ENCODE measurements at places on chromosomes 4 and X.

DNA sequence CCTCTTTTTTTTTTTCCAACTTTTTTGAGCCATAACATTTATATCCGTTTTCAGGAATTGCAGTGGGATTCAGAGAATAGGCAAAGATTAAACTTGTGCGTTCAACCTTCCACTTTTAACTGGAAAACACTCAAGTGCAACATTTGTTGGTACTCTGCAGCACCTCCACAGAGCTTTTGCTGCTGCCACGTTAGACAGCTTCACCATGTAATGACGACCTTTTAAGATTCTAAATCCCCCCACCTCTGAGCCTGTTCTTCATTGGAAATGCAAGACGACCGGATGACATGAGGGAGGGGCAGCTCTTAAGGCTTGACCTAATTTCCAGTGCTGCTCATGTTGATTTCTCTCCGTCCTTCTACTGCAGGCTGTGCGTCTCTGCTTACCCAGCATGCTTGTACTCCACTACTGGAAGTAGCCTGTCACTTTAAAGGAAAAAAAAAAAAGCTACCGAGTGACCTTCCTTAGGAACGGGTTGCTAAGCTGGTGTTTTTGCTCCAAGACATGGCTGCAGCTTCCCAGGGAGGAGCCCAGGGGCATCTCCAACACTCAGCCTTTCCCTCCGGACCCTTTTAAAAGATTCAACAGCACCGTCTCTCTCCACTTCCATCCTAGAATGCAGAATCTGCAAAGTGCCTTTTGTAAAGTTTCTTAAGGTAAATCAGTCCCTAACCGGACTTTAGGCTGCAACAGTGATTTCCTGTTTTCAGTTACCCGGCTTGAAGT lies at the start of gene CC2D2A:
TSS of gene CC2D2A (plus strand) at position 481 of the 726 bp plus-strand sequence. CDS start 6,051 bp downstream, outside the sequence.
- DNase-seq, result no peak

DNA sequence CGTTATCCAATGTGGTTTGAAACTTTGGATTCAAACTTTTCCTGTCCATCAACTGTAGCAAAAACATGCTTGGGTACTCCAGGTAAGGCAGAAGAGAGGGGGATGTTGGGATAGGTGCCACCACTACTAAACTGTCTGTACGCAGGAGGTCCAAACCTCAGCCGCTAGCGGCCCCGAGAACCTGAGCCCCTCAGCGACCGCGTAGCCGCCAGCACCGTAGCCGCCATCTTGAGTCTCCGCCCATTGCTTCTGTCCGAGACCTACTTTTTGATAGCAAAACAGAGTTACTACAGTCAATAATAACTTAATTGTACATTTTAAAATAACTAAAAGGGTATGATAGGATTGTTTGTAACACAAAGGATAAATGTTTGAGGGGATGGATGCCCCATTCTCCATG lies 119.9 kb upstream of the GRID2 start:
- no peak for DNase-seq

GRCh38 chr4:26288355-26288909 lies 32.4 kb upstream of the RBPJ start:
- no peak for DNase-seq

- no peak for DNase-seq
These were observed 166.7 kb downstream of the RPA4 start for GRCh38 chrX:97050392-97050791.

DNA sequence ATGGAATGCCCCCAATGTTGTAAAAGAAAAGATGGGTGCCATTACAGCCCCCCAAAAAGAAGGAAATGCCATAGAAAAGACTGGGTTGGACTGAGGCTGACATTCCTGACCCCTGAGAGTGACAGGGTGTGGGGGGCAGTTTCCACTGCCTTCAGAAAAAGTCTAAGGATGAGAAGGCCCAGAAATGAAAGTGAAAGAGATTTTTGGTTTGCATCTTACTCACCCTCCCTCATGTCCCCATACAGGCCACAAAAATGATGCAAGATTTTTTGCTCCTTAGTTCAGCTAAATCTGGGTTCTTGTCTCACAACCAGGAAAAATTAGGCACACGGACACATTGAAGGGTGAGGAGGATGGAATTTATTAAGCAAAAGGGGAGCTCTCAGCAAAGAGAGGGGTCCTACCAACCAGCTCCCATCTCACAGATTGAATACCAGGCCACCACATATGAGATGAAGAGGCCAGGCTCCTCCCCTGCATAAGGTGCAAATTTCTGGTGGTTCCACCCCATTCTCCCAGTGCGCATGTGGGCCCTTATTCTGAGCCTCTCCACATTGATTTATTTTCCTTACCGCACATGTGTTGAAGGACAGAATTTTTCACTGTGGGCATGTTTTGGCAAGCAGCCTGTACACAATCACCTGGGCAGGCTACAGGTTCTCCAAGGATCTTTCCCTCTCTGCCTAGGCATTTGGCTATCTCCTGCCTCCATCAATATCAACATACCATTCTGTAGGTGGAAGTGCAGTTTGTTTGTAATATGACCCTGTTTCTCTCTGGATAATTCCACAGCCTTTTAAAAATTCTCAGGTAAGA lies 18.8 kb downstream of the PPP4R3C start:
- no peak for DNase-seq

- DNase-seq, result no peak
These were observed 31.4 kb downstream of the PPP1R2C start for GRCh38 chrX:42746606-42747005.

- DNase-seq, result no peak
These were observed 135.2 kb downstream of the ARSF start for GRCh38 chrX:3176439-3176820.

DNA sequence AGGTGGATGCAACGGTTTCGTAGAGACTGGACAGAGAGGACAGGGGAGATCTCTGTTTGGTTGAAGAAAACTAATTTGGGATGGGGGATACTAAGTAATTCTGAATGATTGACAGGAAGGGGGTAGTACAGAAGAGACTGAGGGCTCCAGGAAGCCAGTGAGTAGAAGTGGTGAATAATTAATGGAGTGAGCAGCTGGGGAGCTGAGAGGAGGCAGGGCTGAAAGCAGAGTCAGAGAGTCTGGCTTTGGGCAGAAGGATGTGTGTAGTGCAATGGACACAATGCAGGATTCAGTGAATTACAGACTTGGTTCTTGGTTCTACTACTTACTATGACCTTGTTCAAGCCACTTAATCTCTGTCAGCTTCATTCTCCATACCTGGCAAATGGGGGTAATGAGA lies 161.7 kb downstream of the RBMX2 start:
- no peak for DNase-seq

DNA sequence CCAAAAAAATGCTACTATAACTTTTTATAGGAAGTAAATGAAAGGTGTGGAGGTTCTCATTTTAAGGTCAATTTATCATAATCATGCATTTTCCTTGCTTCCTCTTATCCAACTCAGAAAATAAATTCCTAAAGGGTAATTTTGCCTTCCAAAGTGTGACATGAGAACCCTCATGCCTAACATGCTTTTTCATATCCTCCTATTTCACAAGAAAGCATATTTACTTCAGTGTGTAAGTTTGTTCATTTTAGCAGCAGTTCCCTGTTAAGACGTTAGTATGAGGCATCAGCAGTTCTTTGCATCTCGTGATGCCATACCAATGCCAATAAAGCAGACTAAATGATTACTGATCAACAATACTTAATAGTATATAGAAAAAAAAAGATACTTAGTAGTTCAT lies 18.4 kb downstream of the WDFY3 start:
- no peak for DNase-seq

GRCh38 chr4:61666244-61666643 lies 466.1 kb downstream of the ADGRL3 start:
- no peak for DNase-seq

DNA sequence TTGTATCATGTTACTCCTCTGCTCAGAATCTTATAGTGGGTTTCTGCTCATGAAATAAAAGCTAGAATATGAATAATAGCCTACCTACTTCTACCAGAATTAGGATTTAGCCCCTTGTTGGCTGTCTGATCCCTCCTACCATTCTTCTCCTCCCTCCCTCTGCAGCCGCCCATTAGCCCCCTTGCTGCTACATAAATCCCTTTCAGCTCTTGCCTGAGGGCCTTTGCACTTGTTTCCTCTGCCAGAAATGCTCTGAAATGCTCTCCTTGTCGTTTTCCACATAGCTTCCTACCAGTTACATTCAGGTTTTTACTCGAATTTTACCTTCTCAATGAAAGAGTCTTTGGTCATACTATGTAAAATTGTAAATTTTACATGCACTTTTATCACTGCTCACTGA lies 159.2 kb downstream of the ADGRL3 start:
- DNase-seq, result no peak

DNA sequence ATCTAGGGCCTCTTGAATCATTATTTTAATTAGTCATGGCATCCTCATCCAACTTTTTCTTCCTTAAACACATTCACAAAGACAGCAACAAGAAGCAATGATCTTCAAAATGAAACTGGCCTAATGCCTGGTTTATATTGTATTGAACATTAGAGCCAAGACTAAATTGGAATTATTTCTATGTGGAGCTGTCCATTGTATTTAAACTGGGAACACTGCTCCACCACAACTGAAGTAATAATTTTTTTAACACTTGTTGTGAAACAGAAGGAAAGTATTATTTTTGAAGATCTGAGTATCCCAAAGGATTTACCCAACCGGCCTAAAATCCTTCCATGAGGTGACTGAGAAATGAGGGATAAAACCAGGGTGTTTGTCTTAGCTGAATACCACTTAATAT lies 6.9 kb downstream of the GABRB1 start:
- no peak for DNase-seq

- DNase-seq, result no peak
These were observed 18.4 kb upstream of the FNIP2 start for GRCh38 chr4:158750379-158750778.

DNA sequence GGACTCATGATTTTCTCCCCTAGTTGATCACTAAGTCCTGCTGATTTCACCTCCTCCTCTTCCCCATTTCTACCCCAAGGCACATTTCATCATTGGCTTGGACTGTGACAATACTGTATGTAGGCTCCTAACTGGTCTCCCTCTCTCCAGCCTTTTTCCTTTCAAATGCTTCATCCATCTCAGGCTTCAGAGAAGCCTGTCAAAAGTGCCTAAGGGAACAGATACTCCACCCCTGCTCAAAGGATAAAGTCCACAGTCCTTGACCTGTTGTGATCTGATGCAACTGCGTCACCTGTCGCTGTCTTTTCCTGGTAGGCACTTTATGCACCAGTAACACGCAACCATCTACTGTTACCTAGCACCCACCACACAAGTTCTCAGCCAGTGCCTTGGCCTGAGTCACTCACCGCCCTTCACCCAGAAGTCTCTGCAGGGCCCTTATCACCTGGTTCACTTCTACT lies 12.8 kb downstream of the SCARB2 start:
- no peak for DNase-seq

DNA sequence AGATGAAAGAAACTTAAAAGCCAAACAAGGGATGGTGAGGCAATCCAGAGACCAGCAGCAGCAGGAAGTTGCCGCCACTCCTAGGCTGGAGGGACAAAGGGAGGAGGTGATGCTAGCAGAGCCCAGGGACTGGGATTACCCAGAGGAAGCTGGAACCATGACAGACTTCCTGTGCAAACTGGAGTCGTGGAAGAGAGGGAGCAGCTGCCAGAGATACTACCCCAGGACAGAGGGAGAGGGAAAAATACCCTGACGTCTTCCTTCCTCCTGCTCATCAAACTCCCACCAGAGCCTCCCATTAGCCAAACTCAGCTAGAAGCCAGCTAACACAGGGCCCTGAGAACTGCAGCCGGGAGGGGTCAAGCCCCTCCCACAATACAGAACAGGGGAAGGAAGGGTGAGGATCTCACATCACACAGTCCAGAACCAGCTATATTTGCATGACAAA lies 101.2 kb upstream of the KLF3 start:
- no peak for DNase-seq

- DNase-seq, result no peak
These were observed 45.4 kb downstream of the UGT2A3 start for GRCh38 chr4:68905939-68906779.

DNA sequence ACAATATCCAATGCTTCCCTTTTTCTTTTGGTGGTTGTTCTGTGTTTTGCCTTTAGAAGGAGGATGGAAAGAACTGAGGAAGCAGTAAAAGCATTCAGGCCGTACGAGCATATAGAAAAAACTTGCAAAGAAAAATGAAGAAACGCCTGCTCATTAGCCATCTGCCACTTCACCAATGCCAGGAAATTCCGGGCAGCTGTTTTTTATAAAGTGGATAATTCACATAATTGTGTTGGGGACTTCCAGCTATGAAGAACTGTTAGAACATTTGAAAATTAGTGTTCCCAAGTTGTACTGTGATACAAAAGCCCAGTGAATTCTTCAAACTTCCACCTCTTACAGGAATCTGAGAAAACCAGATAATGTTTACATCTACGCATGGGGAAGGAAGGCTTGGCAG lies 11.7 kb downstream of the RELL1 start:
- DNase-seq, result no peak

DNA sequence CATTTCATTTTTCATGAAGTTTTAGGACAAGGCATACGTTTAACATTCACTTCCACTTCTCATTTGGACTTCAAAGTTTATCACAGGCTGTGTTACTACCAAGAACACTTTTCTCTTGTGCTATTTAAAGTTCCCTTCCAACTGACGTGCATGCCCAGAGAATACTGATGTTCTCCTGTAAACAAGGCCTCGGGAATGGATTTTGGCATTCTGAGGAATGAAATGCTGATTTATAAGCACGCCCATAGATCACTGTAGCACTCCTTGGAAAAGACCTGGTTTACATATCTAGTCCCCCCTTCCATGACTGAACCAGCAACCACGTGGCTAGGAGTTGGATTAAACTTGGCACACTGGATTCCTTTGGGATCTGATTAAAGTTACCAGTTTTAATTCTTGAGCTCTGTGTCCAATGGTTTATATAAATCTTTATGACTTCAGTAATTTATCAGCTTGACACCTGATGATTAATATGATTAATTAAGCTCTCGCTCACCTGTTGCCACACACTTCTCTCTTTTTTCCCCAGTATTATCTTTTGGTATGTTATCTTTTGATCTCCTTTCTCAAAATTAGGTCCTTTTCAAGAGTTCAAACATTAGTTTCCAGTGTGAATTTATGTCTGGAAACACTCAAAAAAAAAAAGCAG lies 122.4 kb upstream of the HAND2 start:
- DNase-seq, result no peak

DNA sequence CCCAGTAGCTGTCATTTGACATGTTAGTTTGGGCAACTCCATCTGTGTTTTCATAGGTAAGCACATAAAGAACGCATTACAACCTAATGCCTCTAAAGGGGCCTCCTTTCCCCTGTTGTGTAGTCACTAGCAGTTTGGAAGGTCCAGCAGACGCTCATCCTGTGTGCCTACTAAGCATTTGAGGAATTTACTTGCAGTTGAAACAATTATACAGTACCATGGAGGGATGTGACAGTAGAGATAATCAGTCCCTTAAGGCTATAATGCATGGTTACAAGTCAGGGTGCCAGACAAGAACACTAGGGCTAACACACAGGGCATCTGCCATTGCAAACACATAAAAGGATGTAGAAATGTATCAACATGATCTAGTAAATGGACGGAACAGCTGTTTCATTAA lies 138.3 kb downstream of the PCDH10 start:
- DNase-seq, result no peak

GRCh38 chr4:183384516-183384915 lies 59.9 kb upstream of the CDKN2AIP start:
- no peak for DNase-seq

DNA sequence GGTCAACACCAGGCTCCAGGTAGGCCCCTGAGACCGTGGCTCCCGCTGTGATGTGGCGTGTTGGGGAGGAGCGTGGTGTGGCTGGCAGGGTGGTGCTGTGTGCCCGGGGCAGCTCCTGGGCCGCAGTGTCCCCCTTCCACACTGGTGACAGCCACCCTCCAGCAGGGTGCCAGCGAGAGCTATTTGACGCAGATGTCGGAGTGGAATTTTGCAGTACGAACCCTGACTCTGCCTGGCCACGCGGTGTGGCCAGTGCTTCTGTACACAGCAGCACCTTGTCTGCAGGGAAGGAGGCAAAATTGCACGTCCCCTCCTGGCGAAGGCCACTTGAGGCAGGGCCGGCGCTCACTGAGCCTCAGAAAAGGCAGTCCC lies 53.2 kb downstream of the CPZ start:
- DNase-seq, result no peak
